NCI-H524 (cell line): ENCODE measurements at places on chromosomes 5 and 9.

GRCh38 chr9:111926421-111926875, 29.8 kb downstream of the UGCG start:
- DNase-seq = no peak

DNA sequence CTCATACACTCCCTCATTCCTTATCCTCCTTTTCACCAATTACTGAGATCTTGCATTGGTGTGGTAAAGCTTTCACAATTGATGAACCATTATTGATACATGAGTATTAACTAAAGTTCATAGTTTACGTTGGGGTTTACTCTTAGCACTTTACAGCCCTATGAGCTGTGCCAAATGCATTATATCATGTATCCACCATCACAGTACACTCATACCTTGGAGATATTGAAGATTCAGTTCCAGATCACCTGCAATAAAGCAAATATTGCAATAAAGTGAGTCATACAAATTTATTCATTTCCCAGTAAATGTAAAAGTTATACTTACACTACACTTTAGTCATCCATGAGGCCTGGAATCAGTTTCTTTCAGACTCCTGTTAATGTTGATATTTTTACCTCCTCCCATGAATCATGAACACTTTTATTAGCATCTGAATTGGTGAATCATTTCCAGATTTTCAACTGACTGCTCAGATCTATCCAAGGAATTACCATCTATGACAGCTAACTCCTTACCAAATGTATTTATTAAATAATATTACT, 546.6 kb upstream of the PTPRD start:
- DNase-seq = no peak

- no peak for DNase-seq
Observed at GRCh38 chr9:36868586-36869282, 165.3 kb downstream of the PAX5 start.

- peak; percentile 1 for DNase-seq
Observed at GRCh38 chr9:12425878-12426864, 267.0 kb upstream of the TYRP1 start.

DNA sequence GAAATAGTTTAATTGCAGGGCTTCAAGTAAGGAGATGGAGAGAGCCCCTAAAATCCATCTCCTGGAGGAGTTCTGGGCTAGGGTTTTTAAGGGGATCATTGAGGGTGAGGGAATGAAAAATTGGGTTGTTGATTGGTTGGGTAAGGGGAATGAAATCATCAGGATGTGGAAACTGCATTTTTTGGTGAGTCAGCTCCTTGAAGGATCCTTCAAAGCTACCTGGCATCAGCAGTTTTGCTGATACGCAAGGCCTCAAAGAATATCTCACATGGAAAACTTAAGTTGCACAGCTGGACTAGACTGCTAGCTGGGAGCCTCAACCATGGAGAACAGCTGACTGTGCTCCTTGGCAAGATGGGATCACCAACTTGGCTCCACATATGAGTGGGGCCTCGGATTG, 136.7 kb downstream of the FGF10 start:
- DNase-seq = no peak

DNA sequence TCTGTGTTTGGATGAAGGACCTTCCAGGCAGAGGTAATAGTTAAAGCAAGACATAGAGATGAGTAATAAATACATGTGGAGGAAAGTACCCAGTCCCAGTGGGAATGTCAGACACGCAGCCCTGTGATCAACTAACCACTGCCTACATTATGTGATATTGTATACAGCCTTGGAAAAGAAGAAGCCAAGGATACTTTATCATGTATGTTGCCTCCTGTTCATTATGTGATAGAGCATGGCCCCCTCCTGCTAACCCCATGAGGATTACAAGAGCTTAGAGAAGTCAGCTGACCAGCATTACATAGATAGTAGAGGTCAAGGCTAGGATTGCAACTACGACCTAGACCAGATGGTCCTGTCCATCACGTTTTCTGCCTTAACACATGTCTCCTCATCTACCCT, 497.0 kb upstream of the TNC start:
- peak; percentile 63 for DNase-seq

GRCh38 chr5:167381457-167381856, 910.0 kb upstream of the WWC1 start:
- DNase-seq = no peak

DNA sequence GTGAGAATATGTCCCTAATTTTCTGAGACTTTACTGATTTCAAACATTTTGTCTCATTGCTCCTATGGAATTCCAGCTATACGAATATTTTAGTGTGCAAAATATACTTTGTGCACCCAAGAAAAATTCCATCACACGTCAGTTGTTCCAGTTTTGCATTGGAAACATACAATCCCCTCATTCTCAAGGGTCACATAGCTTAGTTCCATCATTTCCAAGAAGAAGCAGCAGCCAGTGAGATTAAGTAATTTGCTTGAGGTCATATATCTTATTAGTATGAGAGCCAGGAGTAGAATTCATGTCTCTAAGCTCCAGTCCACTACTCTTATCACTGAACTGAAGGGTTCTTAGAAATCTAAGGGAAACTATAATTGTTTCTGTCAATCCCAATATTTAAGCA, 746.7 kb upstream of the C9orf72 start:
- no peak for DNase-seq

- no peak for DNase-seq
Observed at GRCh38 chr5:155402927-155403640, 389.5 kb downstream of the KIF4B start.

DNA sequence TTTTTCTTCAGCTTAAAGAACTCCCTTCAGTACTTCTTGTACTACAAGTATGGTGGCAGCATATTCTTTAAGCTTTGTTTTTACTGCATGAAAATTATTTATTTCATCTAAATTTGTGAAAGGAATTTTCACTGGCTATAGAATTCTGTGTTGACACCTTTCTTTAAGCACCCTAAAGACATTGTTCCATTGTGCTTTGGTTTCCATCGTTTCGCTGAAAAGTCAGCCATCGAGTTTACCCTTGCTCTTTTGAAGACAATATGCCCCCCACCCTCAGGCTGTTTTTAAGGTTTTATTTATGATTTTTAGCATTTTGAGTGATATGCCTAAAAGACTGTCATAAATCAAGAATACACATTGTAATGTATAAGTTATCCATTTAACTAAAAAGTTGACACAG, 27.3 kb upstream of the COL5A1 start:
- DNase-seq = no peak

- DNase-seq = no peak
Observed at GRCh38 chr9:122402403-122402871, 31.6 kb downstream of the PTGS1 start.

DNA sequence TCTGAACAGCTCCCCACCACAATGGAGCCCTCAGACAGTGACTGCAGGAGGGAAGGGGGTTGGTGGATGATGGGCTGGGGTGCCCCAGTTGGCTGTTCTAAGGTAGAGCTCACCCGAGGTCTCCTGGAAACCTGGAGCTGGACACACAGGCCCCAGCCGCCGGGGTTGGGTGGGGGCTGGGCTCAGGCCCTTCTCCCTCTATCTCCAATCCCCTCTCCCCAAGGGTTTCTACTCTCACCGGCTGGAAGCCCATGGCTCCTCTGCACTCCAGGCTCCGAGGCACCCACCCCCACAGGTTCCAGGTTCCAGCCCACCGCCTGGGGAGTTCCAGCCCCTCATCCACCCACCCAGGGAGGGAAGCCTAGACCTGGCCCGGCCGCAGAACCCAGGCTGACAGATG, 766 bp downstream of the NR5A1 start:
- DNase-seq = no peak
